ENCODE measurements at places on chromosomes 4 and X.
A peak's percentile ranks its signal among the peaks of the same experiment; 100 is the strongest.

DNA sequence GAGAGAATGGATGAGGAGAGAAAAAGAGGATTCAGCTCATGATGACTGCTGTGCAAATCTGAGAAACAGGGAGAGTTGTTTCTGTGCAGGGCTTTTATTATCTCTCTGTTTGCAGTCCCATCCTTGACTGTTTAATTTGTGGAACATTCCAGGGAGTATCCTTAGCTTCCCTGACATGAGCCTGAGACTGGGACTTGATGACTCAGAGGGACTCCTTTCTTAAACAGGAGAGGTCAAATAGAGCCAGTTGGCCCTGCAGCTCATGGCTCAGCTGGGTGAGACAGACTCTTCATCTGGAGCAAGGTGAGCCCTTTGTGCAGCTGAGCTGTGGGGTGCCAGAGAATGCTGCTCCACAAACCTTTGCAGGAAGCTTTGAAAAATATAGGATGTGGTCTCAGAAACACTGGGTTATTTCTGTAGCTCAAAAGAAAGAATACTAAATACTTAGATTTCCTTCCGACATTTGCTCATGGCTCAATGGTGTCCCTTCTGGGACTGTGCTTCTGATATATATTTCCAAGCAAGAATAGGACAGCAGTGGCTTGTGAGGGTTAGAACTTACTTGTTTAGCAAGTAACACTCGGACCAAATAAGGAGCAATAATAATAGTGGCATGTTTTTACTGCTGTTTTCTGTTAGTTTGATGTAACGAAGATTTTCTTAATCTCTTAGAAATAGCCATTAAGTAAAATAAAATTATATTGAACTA lies 14.5 kb downstream of the ARHGAP24 start:
- peak; percentile 63 for DNase-seq

GRCh38 chr4:27194599-27195176 lies 334.0 kb downstream of the STIM2 start:
- no peak for DNase-seq

DNA sequence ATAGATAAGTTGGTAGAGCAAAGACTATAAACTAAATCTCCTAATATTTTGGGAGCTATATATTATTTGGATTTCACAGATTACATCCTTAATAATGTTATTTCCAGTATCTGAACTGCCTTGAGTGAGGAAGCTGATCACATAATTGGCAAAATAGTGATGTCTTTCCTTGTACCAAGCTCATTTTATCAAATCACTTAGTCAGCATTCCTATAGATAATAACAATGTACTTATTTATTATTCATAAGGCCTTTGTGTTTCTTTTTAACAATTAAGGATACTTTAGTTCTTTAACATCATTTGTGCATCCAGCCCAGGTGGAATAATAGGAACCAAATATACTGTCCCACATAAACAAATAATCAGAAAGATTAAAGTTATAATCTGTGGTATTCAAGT lies 1093.6 kb downstream of the PCDH18 start:
- no peak for DNase-seq

DNA sequence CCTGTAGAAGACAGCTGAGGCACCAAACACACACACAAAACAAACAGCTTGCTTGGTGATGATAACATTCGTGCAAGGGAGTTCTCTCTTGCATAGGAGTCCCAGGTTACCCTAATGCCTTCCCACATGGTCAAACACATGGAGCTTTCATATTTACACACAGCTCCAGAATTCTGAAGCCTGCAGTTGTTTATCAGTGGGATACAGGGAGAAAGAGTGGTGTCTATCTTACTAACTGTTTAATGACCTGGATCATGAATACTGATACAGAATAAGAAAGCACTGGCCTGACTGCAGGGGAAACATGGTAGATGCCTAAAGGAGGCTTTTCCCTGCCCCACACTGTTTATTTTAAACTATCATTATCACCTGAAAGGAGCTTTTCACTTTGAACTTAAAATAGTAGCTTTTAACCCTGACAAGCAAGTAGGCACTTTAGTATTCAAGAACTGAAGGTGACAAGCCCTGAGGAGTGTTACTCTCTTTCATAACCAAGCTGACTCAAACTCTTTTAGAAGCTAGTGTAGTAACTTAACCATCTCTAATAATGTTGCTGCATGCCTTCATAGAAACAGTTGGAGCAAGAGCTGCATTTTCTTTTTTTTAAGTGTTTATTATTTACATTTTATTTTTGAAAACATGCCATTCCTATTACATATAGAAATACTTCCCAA lies 15.6 kb downstream of the TET2 start:
- DNase-seq, result no peak

DNA sequence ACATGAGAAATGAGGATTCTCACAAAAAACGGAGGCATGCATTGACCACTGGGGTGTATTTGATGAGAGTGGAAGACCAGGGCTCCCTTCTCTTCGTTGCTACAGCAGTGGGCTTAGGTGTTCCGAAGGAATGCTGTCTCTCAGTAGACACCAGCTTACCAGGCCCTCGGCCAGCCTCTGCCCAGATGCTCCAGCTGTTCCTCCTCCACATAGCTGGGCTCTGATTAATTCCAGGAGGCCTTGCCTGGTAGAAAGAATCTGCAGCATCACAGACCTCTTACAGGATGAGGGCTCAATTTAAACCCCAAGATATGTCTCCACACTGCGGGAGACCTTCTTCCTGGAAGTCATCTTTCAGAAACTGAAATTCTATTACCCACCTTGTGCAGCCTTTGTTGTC lies 346.6 kb upstream of the TENM3 start:
- DNase-seq, result peak; percentile 27

- no peak for DNase-seq
Observed at GRCh38 chr4:139977838-139978609, 176.0 kb downstream of the MAML3 start.

DNA sequence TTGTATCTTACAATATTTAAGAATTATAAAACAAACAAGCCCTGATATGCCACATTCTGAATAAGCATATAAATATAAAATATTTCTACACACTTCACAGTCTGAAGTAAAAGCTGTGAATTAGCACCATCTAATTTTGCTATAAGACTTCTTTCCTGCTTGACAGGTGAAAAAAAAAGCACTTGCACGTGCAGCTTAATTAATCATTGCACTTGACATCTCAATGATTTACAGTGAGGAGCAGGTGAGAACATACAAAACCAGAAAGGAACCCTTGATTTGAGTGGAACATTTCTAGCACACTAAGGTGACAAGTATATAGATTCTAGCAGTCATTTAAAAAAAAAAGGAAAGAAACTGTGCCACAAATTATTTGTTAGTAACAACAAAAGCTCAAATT lies 47.9 kb downstream of the CHIC2 start:
- no peak for DNase-seq

DNA sequence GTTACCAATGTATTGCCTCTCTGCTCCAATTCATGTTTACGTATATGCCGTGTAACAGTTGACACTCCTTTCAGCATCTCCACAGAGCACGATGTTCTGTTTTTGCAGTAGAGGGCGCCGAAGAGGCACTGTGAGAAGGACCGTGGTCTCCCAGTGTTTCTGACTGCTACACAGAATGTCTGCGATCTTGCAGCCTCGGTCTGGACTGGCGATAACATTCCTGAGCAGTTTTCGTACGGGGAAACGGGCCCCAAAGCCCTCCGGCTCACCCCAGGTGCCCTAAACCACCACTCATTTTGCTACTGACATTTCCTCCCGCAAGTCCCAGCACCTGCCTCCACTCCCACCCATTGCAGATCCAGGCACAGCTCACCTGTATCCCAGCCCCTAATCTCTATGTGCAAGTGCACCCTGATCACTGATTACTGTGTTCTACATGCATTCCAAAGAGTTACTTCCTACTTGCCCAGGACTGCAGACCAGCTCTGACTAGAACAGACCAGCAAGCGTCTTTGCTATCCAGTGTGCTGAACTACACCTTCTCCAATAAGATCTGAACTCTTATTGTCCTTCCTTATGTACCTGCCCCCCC lies 12.4 kb upstream of the NFXL1 start:
- DNase-seq, result peak; percentile 50

DNA sequence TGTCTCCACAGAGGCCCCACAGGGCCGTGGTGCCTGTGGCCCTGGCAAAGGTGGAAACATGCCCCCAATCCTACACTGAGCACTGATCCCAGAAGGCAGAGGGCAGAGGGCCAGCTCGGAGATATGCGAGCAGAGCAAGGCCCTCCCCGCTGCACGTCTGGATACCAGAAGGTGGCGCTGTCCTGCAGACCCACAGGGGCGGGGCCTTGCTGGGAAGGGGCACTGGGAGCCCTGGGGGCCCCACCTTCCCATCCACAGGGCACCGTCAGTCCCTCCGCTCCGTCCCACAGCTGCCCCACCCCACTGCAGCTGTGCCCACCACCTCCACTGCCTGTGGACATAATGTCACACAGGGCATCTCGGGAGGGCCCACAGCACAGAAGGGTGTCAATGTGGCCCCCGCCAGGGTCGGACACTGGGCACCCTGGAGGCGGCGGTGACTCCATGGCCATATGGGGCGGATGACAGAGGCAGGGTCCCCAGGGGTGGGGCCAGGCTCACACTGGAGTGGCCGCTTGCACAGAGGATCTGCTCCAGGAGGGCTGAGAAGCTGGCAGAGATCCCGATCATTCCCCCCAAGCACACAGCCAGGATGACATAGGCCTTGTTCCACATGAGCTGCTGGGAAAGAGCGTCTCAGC lies 4.8 kb downstream of the SLC49A3 start:
- DNase-seq, result peak; percentile 71

DNA sequence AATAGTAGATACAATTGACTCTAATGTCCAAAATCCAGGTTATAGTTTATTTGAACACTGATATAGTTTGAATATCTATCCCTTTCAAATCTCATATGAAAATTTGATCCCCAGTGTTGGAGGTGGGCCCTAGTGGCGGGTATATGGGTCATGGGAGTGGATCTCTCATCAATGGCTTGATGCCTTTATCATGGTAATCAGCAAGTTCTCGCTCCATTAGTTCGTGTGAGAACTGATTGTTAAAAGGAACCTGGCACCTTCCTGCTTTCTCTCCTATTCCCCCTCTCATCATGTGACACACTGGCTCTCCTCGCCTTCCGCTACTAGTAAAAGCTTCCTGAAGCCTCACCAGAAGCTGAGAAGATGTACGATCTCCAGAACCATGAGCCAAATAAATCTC lies 70.1 kb downstream of the UNC5C start:
- no peak for DNase-seq

GRCh38 chr4:122838034-122838433 lies 11.4 kb downstream of the FGF2 start:
- no peak for DNase-seq

DNA sequence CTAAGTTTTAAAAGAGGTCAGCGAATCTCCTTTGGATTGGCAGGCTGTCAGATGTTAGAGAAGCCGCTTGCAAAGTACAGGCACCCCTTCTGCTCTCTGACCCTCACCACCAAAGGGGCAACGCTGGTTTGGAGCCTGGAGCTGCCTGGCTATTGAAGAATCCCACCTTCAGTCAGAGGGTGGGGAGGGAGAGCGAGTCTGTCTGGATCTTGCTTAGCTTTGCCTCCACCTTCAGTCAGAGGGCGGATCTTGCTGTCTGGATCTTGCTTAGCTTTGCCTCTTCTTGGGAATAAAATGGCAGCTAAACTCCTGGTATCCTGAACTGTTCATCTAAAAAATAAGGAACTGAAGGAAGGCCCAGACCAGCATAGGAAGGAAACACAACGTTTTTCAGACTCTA lies 7.3 kb downstream of the CCDC110 start:
- DNase-seq, result no peak

DNA sequence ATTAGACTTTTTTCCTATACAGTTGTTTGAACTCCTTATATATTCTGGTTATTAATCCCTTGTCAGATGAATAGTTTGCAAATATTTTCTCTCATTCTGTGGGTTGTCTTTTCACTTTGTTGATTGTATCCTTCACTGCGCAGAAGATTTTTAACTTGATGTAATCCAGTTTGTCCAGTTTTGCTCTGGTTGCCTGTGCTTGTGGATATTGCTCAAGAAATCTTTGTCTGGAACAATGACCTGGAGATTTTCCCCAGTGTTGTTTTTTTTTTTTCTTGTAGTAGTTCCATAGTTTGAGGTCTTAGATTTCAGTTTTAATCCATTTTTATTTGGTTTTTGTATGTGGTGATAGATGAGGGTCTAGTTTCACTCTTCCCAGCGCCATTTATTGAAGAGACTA lies 289.8 kb upstream of the SPOCK3 start:
- no peak for DNase-seq

- DNase-seq, result no peak
Observed at GRCh38 chr4:182741054-182741453, 176.1 kb downstream of the DCTD start.

DNA sequence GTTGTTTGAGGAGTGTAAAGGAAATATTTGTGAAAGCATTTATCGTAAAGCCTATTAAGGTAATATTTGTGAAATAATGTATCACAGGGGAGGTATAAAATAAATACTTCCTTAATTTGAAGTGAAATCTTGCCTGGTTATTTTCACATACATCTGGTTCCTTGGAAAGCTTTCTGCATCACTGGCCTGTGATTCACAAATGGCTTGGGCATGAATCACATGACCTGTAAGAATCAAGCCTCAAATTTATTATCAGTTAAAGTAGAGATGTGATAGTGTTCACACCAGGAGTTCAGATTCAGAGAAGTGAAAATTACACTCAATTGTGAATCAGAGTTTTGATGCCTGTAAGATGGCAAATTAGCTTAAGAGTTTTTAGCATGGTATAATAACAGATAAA lies 1911.4 kb downstream of the STIM2 start:
- DNase-seq, result peak; percentile 25

GRCh38 chr4:118849867-118850487 lies 14.1 kb upstream of the SEC24D start:
- no peak for DNase-seq

DNA sequence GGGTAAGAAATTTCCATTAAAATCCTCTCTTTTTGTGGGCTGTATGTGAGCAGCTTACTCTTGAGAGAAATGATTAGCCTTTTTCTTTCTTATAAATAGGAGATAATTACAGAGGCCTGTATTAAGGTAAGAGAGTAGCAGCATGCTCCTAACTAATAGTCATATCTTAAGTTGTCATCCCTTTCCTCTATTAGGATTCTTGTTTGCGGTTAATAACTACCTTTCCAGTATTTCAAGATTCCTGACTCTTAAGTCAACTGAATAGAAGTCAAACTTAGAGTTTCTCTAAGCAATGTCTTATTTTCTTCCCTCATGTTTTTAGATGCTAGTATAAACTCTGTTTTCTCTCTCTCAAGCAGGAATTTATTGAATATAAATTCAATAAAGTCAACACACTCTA lies 139.9 kb upstream of the GPRIN3 start:
- no peak for DNase-seq

GRCh38 chrX:650324-650723 lies 19.7 kb downstream of the SHOX start:
- DNase-seq, result no peak

- DNase-seq, result no peak
Observed at GRCh38 chrX:141936080-141936479, 32.4 kb downstream of the MAGEC1 start.

Data from AG08395 (cell line).